ENCODE measurements at places on chromosomes 7 and 10.

DNA sequence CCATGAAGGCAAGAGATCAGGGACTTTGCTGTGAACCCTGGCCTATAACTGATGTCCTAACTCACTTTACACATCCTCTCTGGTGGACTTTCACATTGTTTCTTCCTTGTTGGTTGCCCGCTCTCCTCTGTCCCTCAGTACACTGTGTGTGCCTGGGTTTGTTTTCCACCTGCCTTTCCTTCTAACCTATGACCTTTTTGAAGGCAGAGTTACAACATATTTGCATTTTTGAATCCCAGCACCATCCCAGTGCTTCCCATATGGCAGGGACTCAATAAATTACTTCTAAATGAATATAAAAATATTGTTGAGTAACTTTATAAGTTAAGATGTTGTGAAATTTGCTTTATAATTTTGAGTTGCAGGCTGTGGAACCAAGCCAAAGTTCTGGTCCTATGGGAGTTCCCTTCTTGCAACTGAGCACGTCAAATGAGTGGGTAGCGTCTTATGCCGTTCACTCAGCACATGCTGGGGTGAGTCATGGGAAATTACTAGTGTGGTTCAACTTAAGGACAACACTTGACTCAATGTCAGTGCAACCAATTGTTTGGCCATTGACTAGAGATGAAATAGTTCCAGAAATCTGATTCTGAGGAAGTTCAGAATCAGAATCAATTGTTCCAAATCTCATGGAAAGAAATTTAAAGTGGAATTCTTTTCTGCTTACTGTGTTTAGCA, 250.9 kb downstream of the TWIST1 start:
- DNase-seq: peak; percentile 87

DNA sequence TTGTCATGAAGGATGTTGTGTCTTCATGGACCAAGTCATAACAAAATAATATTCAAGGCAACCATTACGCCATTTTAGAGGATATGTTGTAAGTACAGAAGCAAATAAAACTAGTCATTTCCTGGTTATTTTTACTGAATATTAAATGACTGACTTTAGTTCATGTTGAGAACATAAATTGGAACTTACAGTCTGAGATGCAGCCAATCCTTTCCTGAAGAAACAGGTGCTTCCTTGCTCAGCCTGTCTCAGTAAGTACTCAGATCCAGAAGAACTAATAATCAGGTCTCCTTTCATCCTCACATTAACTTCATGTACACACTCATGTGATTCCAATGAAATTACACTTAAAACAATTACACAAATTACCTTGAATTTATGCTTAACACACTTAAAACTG, 12.3 kb downstream of the SEMA3A start:
- DNase-seq: no peak

- peak; percentile 65 for DNase-seq
These were observed at the start of gene FBXW4 for GRCh38 chr10:101694674-101695403. Gene FBXW4, minus strand, starts transcription at chr10:101695170. Its CDS starts 65 bp downstream, at chr10:101695105.

DNA sequence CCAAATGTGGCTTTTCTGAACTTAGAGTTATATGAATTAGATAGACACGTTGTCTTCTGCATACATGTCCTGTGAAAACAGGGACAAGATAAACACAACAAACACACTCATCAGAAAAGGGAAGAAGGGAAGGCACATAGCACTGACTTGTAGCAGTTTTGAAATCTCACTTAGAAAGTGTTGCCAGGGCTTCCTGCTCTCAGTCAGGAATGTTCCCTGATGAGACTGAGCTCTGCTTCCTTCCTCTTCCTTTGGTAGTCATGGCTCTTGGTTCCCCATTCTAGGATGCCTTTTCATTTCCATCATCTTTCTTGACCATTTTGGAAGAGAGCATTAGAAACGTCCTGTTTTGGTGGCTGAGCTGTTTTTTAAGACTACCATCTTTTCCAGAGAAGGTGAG, 233.8 kb upstream of the LYZL1 start:
- DNase-seq: peak; percentile 50

DNA sequence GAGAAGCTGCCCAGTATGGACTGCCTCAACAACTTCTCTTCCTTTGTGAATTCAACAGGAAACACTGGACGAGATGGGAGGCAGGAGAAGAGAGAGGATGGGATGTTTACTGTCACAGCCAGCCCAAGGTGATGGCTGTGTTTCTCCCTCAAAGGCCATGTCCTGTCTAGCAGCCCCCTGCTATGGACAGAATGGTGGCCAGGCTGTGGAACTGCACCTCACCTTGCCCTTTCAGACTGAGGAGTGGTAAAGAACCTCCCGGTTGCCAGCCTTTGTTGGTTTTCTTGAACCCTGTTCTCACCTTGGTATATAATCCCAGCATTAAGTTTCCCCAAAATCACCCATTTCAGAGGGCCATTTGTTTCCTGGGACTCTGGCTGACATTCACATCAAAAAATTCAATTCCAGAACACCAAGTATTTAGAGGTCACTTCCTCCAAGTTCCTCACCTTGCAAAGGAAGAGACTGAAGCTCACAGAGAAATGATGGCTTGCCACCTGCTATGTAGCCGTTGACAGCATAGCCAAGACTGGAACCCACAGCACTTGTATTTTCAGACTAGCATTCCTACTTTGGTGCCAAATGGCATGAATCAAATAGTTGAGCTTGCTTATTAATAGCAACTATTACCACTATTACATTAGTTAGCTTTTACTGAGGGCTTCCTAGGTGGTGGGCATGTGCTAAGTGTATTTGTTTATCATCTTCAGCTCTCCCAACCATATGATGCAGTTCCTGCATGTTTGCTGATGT, 224.0 kb upstream of the GRB10 start:
- DNase-seq: no peak

- DNase-seq: peak; percentile 20
These were observed 143.4 kb downstream of the TCF7L2 start for GRCh38 chr10:113093188-113094113.

DNA sequence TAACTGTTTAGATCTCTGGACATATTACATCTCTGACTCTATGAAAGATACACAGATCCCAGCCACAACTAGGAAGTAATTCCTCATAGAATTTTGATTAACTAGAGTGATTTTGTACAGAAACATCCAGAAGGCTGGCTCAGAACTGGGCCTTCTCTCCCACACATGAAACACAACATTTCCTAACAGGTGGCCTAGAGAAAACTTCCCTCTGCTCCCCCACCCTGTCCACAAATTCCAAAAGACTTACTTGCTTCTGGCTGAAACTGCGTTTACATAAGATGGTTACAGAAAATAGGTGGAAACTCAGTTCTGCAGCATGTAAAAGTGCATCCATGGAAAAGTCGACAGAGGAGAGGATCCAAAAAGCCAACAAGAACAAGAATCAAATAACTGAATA, 132.9 kb downstream of the FZD1 start:
- DNase-seq: no peak

DNA sequence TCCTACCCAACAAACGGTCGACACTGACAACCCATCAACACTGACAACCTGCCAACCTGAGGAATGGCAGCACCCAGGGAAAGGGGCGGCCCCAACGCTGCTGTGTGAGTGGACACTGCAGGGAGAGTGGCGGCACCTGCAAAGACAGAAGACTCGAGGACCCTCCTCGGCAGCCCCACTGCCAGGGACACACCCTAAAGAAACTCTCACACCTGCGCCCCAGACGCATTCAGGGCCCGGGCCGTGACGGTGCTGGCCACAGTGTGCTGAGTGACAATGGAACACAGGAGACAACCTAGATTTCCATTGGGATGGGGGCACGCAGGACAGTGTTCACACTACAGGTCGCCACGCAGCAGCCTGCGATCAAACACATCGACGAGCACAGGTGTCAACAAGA, 3.6 kb downstream of the CAMK2B start:
- DNase-seq: no peak

DNA sequence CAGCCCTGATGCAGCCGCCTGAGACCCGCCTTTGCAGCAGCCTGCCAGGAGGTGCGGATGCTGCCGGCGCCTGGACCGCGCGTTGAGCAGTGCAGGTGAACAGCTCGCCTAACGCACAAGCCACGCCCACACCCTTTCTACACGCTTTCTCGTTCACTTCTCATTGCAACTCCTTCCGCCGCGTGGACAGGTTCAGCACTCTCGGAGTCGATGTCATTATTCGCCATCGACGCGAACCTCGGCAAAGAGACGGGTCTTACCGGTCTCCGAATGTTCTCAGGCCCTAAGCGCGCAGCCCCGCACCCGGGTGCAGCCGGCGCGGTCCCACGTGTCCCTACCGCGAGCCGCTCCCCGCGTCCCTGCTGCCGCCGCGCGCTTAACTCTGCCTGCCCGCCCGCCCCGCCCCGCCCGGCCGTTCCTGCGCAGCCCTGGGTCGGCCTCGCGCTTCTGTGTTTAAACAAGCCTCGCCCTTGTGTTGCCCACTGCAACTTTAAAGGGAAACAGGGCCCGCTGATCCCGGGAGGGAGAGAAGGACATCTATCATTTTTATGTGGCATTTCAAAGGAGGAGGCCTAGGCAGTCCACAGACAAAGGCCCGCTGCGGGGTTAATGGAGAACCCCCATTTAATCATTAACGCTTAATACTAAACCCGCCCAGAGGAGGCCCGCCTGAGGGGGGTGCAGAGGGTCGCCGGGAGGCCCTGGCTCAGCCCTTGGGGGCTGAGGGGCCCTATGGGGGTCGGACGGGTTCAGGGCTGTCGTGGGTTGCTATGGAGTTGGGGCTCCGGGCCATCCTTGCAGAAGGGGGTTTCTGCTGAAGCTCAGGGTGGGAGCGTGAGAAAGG, 128.5 kb downstream of the WDR11 start:
- DNase-seq: no peak

GRCh38 chr7:117271566-117271965, 51.3 kb downstream of the WNT2 start:
- DNase-seq: no peak

GRCh38 chr10:9390516-9390915, 1336.0 kb downstream of the GATA3 start:
- no peak for DNase-seq

DNA sequence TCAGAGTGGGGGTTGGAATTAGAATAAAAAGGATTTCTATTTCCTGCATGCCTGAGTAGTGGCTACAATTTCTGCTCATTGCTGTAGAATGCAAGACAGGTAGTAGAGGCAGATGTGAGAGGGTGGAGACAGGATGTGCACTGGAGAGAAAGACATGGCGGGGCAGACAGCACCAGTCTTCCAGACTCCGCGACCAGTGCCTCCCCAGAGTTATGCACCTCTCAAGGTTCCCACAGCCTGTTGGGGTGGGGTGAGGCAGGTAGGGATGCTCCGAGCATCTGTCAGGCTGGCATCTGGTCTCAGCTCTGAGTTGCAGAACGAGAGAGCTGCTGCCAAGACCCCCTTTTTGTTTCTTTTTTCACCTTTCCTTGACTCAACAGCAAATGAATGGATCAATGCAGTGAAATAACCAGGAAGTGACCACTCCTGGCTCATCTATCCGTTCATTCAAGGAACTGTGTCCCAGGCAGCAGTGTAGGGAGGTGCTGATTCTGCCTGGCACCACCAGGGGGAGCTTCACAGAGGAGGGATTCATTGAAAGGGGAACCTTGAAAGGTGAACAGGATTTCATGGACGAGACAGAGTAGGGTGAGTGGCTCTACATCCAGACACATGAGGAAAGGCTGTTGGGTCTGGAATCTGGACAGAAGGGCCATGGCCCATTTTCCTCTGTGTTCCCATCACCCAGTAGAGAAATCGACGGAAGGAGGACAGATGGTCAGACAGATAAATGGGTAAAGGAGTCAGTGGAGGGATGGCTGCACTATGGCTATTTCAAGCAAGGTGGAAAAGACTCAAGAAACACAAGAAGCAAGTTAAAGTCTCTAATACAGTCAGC, 17.2 kb upstream of the SLC18A3 start:
- peak; percentile 84 for DNase-seq

DNA sequence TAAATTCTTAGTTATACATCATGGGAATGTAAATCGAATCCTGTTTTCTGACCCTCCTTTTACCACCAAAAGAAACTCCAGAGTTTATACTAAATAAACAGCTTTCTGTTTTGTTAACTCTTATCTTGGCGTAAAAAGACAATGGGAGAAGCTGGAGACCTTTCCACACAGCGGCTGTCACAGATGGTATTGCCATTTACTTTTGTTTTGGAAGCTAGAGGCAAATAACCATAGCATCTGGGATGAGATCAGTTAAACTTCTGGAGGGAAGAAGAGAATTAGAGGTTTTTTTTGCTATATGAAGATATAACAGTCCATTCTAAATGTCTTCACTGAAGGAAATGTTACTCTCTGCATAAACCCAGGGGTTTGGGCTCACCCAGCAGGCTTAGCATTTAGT, 258.9 kb downstream of the REEP3 start:
- DNase-seq: no peak

- no peak for DNase-seq
These were observed 76.6 kb downstream of the DNAJC1 start for GRCh38 chr10:21926949-21927348.

DNA sequence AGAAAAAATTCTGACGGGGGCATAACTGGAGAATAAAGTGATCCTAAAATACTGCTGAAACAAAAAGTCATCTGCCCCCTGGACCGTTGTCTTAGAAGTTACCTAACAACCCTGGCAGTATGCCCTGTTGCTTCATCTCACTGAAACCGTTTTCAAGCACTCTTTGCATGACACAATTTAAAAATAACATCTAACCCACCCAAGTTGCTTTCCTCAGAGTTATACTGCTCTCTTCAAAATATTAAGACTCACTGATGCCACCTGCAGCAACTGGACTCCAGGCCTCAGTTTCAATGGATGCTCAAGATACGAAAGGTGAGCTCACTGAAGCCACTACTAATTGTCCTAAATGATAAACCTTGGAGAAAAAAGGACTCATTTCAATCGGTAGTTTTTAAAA, 57.4 kb downstream of the CDK6 start:
- peak; percentile 35 for DNase-seq

DNA sequence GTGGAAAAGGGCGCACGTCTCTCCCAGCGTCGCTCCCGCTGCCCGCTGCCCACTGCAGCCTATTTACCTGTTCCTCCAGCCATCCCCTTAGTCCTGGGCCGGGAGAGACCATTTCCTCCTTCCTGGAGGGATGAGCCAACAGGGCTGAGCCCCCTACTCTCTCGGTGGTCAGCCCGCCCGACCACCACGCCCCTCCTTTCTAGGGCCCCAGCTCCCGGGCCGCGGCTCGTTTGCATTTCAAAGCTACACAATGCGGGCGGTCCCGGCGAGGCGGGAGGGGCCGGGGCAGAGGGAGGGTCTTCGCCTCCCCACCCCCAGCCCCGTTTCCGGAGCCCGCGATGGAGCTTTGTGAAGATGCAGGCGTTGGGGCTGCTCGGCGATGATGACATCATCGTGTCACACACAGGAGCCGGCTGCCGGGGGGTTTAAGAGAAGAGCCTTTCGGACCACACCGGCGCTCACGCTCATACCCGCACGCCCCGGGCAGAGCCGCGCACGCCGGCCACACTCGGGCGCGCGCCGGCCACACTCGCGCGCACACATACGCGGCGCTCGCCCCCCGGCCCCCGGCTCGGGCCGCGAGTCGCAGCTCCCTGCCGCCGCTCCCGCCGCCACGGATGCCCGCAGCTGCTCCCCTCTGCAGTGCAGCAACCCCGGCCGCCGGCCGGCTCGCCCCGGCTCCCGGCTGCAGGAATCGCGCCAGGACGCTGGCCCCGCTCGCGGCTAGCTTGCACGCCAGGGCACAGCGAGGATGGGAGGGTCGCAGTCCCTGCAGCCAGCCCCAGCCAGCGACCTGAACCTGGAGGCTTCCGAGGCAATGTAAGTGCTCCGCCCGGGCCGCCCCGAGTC, 107.7 kb upstream of the BTBD16 start:
- DNase-seq: no peak

All from suppressor macrophage treated with lipopolysaccharide for 1 hour (primary cell).